ENCODE measurements at places on chromosomes 7 and 10. TPM values are rescaled to one million over a fixed set of nuclear protein-coding genes. Genes with fewer than 3 reads are reported as not detected.

GRCh38 chr7:139776486-139777132 lies 1.2 kb downstream of the HIPK2 start:
- peak; percentile 53 for DNase-seq

DNA sequence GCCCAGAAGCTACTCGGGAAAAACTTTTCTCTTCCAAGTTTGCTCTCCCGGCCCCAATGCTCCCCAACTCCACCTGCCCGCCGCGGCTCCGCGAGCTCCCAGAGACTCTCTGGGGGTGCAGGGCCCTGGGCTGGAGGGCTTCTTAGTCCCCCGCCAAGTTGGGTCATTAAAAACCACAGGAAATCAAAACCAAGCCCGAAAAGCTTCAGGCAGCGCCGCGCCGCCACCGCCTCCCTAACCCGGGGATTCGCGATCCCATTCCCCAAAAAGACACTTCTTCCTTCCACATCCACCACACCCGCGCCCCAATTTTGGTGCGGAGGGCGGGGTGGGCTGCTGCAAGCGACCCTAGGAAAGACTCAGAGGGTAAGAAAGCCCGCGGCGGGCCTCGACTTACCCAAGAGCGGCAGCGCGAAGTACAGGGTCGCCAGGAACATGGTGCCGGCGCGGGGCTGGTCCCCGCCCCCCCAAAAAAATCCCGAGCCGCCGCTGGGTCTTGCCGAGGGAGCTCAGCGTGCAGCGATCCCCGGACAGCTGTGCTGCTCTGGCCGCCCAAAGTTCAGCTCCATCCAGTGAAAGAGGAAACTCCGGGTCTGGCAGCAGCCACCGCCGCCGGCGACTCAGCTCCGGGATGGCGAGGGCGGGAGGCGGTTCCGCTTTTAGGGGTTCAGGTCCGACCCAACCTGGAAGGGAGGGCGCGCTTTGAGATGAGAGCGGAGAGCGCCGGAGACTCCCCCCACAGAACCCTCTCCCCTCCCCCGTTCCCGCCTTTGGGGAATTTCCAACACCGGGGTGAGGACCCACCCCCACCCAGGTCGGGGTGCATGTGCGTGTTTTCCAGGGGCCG lies 1.2 kb downstream of the GFRA1 start:
- DNase-seq = peak; percentile 62

- no peak for DNase-seq
Observed at GRCh38 chr10:43998021-43998809, 349.5 kb upstream of the ZNF32 start.

DYNC1I1 gene
- 0.82 TPM for total RNA-seq

NDUFA5 gene
- 70.2 TPM for total RNA-seq

SKAP2 gene
- 2.5 TPM for total RNA-seq

MYL7 gene
- total RNA-seq = 2.4 TPM
